ENCODE measurements at places on chromosomes 5 and 9. TPM values are rescaled to one million over a fixed set of nuclear protein-coding genes. Genes with fewer than 3 reads are reported as not detected.

DNA sequence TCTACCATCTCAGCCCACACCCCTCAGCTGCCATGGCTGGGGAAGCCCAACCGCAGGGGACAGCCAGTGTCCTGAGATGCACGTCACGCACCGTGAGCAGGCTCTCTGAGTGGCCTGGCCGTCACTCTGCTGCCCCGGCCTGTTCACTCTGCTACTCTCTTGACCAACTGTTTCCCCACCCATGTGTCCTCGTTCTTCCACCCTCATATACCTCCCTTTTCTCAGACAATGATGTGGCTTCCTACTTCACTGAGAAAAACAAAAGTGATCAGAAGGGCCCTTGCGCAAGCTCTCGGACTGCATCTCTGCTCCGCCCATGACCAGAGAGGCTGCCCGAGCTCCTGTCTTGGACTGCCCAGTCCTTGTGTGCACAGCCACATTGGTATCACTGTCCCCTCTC lies 47.6 kb downstream of the OTULIN start:
- DNase-seq, result no peak

DNA sequence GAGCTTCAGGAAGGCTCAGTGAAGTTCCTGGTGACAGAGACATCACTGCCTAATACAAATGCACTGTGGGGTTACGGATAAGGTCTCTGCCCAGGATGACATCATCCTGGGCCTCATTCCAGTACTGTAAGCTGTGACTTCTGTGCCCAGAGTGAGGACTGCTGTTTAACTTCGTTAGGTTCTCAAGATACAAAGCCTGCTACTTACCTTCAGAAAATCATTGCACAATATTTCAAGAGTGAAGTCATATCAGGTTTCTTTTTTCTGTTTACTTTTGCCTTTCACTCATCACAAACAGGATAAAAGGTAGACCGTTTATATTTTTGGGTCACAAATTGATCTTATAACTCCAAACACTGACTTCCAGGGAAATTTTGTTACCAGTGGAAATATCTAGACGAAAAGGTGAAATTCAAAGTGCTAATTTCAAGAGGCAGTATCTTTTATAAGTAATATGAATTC lies 241.2 kb downstream of the PIK3R1 start:
- peak; percentile 33 for DNase-seq

- no peak for DNase-seq
These were observed 14.1 kb downstream of the CFAP95 start for GRCh38 chr9:69834591-69835184.

DNA sequence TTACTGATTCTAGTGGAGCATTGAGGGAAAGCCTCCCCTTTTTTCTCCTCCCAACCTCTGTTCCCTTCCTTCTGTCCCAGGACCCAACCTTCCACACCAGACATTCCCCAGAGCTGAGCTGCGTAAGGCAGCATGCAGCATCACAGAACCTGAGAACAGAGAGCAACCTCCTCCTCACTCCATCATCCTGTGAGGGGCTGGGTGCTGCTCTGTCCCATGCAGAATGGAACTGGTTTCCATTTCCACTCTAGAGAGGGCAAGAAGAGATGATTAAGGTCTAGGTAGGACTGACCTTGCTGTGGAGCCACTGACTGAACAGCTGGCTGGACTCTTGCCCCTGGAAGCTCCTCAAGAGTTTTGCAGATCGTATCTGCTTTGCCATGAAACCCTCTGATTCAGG lies 30.1 kb upstream of the IL7R start:
- no peak for DNase-seq

DNA sequence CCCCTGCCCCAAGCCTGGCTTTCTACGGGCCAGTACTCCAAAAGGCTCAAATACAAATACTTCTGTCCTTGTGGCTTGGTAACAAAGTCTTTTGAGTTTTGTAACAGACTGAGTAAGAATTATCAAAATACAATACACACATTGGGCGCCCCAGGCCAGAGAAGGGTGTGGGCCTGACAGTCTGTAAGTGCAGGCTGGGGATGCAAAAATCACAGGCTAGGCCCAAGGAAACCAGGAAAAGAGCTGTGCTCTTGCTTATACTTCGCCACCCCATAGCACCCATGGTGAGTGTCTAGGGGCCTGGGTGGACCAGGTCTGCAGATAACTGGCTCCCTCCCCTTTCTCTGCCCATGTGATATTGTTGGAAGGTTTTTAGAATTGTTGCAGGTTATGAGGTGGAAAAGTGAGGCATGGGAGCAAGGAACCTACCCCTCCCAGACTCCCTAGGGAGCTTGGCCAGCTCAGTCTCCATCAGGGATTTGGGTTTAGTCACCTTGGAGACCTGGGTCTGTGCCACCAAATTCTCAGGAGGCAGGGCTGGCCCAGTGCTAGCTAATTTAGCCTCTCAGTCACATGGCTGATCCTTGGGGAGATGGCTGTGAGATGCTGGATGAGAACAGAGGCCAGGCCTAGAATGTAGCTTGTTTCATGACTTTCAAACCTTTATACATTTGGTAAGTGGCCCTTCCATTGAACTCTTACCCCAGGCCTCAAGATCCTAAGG lies 72.9 kb downstream of the TARS1 start:
- DNase-seq, result no peak

- DNase-seq, result no peak
These were observed 89.3 kb upstream of the ADAMTS16 start for GRCh38 chr5:5050801-5051200.

DNA sequence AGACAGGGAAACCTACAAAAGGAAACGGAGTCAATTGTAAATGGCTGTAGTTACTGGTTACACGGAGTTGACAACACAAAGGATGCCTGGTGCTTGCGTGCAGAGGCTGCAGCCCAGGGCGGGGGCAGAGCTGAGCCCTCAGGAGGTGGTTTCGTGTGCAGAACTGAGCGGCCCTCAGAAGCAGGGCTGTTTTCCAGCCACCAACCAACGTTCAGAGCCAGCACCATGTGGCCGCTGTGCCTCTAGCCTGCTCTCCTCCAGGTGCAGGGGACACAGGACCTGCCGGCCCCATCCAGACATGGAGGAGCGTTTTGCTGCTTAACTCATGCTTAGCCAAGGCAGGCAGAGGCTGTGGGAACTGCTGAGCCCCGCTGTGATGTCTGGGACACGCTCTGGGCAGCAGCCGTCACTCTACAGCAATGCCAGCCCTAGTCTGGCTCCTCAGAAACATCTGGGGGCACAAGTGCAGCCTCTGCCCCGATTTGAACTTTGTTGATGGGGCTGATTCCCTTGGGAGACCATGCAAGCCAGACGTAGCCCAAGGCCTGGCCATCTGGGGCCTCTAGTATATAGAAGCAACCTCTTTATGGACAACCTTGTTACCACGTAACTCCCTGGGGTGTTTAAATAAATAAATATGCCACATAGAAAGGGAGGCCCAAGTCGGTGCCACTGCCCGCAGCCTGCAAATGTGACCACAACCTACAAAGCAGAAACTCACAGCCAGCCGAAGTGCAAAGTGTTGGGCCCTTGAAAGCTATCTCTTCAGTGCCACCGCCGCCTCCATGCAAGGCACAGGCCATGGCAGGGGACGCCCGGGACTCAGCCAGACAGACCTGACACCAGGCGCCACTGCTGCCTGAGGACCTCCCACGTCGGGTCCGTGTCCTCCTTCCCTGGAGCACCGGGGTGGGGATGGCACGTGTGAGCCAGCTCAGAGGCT lies 42.1 kb downstream of the NKD2 start:
- DNase-seq, result peak; percentile 14

DNA sequence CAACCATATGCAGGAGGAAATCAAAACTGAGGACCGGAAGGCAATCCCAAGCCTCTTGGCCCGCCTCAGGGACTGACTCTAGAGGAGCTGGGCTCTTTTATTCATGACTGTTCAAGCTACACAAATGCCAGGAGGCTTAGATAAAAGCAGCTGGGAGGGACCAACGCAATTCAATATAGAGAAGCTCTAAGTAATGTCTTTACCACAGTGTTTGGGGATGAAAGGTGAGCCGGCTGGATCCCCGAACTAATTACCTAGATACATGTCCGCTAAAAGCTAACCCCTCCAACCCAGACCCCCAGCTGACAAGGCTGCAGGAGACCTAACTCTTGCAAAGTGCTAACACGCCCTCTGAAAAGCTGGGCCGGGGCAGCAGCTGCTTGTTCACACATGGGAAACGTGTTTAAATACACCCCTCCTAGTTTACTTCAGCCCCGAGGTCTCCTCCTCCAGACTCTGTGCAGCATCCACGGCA lies 67.5 kb downstream of the TLE1 start:
- no peak for DNase-seq

GRCh38 chr5:33611877-33612276 lies 171.1 kb downstream of the TARS1 start:
- no peak for DNase-seq

GRCh38 chr9:134922066-134922931 lies 4.6 kb upstream of the FCN1 start:
- DNase-seq, result no peak

GRCh38 chr9:89375191-89375760 lies 57.0 kb downstream of the SECISBP2 start:
- DNase-seq, result no peak

DNA sequence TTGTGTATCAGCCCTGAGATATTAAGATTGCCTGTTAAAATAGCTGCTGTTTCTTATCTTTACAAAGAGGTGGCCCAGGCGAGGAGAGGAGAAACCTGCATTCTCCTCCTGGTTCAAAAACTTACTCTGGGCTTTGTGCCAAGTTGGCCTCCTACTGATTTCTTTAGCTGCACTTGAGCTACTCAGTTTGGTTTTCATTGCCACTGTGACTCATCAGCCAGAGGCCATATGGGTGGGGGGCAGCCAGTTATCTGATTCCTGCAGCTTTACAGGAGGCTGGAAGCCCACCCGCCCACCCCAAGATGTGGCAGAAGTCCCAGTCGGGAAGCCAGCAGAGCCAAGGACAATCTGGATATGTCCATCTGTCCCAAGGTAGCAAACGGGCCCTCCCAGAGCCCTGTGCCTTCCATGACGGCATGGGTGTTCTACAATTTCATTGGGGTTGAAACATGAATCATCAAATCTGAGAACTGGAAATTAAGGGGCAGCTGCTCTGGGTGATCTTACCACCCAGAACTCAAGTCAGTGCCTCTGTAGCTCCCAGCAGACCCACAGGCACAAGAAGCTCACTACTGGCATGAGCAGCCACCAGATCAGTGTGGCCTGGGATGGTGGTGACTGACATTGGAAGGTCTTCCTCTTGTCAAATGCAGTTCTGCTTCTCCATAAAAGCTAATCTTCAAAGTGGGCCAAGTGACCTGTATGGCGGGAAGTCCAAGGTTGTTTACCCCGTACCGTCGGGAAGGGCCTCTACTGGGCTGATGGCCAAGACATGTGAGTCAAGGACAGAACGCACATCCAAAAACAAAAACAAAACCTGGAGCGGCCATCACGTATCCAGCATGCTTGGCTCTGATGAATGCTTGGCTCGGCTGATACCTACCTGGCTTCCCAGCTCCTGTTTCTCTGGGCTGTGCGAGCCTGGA lies 15.6 kb downstream of the FCN2 start:
- DNase-seq, result peak; percentile 63

- no peak for DNase-seq
These were observed 242.6 kb downstream of the RAB3C start for GRCh38 chr5:58825441-58825840.

GRCh38 chr5:102536323-102536928 lies 37.6 kb upstream of the SLCO6A1 start:
- no peak for DNase-seq

DNA sequence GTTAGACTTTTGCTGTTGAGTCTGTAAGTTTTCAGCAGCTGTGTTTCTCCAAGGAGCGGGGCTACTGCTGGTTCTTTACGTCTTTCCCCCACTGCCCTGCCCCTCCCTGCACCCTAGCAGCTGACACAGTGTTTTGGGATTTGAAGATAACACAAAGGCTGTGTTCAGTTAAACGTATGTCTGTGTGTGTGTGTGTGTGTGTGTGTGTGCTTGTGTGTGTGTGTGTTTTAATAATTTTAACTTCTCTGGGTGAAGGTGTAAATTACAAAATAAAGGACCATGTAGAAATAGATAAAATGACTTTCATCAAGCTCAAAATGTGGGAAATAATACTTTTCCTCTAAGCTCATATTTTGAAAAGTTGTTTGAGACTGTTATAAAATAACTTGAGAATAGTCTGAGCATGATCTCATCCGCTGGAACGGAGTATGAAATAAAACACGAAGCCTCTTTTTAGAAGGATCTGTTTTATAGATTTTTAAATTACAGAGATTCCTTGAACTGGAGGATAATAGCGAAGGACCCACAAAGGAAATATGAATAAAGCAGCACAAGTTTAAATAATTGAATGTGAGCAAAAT lies 10.9 kb downstream of the ABL1 start:
- DNase-seq, result peak; percentile 80

GRCh38 chr5:9851458-9851857 lies 221.3 kb upstream of the TAS2R1 start:
- DNase-seq, result no peak

- no peak for DNase-seq
These were observed 1078.3 kb upstream of the DMAC1 start for GRCh38 chr9:8877753-8878494.

DNA sequence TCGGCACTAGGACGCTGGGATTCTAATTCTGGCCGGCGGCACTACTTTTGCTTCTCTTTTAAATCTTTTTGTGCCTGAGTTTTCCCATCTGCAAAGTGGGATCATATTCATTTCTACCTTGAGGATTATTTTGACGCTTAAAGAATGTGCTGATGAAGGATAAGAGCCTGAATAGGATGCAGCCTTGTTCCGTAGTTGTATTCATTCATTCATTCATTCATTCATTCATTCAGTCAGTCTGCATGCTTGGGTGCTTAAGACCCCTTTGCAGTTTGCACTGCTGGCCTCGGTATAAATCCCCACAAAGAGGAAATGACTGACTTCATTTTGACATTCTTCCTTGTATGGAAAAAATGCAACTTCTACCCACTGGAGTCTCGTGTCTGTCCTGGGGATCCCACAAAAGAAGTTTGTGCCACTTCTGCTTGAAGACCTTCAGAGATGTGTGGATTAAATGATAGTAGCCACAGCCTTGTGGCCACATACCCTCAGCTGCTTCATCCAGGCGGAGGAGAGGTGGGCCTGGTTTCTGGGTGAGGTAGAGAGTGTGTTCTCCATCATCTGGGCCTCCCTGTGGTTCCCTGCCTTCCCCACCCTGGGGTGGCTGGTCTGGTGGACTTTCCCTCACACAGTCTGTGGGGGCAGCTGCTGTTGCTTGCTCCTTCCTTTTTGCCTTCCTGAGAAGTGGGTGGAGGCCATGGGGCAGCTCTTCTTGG lies 62.6 kb downstream of the PPARGC1B start:
- no peak for DNase-seq

GRCh38 chr9:133610845-133611244 lies 1.7 kb upstream of the FAM163B start:
- DNase-seq, result no peak

The RNF44 gene
- 35.5 TPM for polyA plus RNA-seq

The SVEP1 gene
- polyA plus RNA-seq, result 20.6 TPM

The PAEP gene
- polyA plus RNA-seq, result not detected

The ZNF346 gene
- polyA plus RNA-seq, result 16.5 TPM

The PPP3R2 gene
- polyA plus RNA-seq, result not detected

The DDX4 gene
- polyA plus RNA-seq, result 0.23 TPM

The KCNV2 gene
- polyA plus RNA-seq, result 0.12 TPM
